ENCODE measurements at places on chromosomes 13 and 19. TPM values are rescaled to one million over a fixed set of nuclear protein-coding genes. Genes with fewer than 3 reads are reported as not detected.

Gene JAK3
- 4.0 TPM for total RNA-seq

Gene LILRA1
- not detected for total RNA-seq

Gene TMEM190
- total RNA-seq = not detected

Gene ERICH6B
- total RNA-seq = not detected

Measured in suprapubic skin (tissue), 4 donors.